Endothelial cell (in vitro differentiated cells): ENCODE measurements at places on chromosomes 16 and 17. TPM values are rescaled to one million over a fixed set of nuclear protein-coding genes. Genes with fewer than 3 reads are reported as not detected.

Gene VPS25
- total RNA-seq = 39.4 TPM

Gene OTOA
- total RNA-seq = not detected

Gene PKMYT1
- total RNA-seq = 12.2 TPM

Gene IGF2BP1
- 298 TPM for total RNA-seq

Gene NAA60
- 75.5 TPM for total RNA-seq

Gene PRR29
- total RNA-seq = 25.3 TPM

Gene RNF135
- 14.6 TPM for total RNA-seq

Gene APOBR
- 6.8 TPM for total RNA-seq
